ENCODE measurements at places on chromosomes 1 and 21.

GRCh38 chr1:177525176-177525575 is 354.4 kb downstream of the BRINP2 start:
- no peak for DNase-seq

- DNase-seq: no peak
Measured at GRCh38 chr1:243471026-243471685, 215.3 kb downstream of the SDCCAG8 start.

- no peak for DNase-seq
Measured at GRCh38 chr21:46205166-46205565, 20.9 kb upstream of the SPATC1L start.

DNA sequence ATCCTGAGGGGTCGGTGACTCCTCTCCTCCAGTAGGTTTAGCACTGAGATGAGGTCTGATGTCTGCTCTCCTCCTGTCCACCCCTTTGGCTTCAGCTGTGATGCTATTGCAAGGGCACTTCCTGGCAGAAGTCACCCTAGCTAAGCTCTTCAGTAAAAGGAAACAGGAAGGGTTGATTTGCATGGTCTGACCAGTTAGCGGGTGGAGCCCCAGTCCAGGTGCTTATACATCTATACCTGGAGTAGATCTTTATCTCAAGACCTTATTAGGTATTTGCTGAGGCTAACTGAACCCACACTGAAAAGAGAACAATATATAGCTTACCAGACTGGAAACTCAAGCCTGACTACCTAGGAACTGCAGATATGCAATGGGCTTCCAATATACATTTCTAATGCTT is 28.9 kb upstream of the NFASC start:
- DNase-seq: no peak

GRCh38 chr21:15063814-15064575 is 805 bp downstream of the NRIP1 start:
- DNase-seq: peak; percentile 61

- DNase-seq: peak; percentile 9
Measured at GRCh38 chr1:77282866-77283539, 1.2 kb downstream of the AK5 start.

- no peak for DNase-seq
Measured at GRCh38 chr1:245537992-245538391, 383.2 kb downstream of the KIF26B start.

DNA sequence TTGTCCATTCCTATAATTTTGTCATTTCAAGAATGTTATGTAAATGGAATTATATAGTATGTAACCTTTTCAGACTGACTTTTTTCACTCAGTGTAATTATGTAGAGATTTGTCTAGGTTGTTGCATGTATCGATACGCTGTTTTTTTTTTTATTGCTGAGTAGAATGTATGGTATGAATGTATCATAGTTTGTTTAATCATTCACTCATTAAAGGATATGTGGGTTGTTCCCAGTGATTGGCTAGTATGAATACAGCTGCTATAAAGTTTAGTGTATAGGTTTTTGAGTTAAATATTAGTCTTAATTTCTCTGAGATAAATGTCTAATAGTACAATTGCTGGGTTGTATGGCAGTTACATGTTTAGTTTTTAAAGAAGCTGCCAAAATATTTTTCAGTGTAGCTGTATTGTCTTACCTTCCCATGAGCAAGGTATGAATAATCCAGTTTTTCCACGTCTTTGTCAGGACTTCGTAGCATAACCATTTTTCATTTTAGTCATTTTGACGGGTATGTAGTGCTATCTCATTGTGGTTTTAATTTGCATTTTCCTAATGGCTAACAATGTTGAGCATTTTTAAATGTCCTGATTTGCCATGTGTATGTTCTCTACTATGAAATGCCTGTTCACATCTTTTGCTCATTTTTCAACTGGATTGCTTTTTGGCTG is 22.4 kb downstream of the CASQ2 start:
- DNase-seq: no peak

GRCh38 chr1:204240233-204240632 is 26.4 kb upstream of the GOLT1A start:
- no peak for DNase-seq

DNA sequence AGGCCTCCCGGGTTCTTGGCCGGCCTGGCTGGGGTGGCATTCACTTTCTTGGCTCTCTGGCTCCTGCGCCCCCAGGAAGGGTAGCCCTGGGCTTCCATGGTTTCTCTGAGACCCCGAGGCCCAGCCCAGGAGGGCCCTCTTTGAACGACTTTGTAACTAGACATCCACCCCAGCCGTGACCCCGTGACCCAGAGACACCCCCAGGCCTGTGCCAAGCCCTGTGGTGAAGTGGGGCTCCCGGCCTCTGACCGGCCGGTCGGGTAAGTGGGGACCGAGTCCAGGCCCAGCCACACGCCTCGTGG is 64.0 kb downstream of the COL18A1 start:
- no peak for DNase-seq

- peak; percentile 86 for DNase-seq
Measured at GRCh38 chr1:30779294-30780071, 21.9 kb upstream of the LAPTM5 start.

DNA sequence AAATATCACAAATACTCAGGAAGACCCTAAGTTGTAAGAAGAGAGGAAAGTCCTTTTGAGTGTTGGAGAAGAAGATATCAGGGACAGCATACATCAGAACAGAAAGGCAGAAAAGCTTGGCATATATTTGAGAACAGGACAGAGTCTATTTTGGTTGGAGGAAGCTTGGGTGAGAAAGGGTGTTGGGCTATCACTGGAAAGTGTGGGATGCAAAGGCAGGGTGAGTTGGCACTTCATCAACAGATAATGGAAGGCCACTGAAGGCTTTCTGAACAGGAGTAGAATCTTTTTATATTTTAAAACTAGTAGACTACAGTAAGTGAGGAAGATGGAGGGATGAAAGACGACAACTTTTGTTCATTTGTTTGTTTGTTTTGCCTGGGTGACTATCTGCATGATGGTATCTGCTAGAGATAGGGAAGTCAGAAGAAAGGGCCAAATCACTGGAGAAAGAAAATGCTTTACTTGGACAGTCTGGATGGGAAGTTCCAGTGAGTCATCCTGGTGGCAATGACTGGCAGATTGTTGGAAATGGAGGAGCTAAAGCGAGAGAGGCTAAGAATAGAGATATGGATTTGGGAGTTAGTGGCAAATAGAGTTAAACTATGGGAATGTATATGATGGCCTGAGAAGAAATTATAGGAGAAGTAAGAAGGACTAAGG is 33.7 kb upstream of the KCNA2 start:
- DNase-seq: no peak

GRCh38 chr1:62362926-62363325 is 43.7 kb upstream of the KANK4 start:
- no peak for DNase-seq

- no peak for DNase-seq
Measured at GRCh38 chr1:116115476-116116439, 4.6 kb downstream of the MAB21L3 start.

DNA sequence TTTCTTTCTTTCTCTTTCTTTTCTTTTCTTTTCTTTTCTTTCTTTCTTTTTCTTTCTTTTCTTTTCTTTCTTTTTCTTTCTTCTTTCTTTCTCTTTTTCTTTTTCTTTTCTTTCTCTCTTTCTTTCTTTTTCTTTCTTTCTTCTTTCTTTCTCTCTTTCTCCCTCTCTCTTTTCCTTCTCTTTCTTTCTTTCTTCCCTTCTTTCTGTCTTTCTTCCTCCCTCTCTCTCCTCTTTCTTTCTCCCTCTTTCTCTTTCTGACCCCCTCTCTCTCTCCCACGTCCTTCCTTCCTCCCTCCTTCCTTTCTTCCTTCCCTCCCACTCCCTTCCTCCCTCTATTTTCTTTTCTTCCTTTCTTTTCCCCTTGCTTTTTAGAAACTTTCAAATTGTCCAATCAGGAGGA is 333.6 kb downstream of the PAPPA2 start:
- no peak for DNase-seq

- DNase-seq: no peak
Measured at GRCh38 chr1:103250441-103250861, 142.1 kb upstream of the COL11A1 start.

- DNase-seq: no peak
Measured at GRCh38 chr1:226444901-226445300, 37.0 kb upstream of the PARP1 start.

DNA sequence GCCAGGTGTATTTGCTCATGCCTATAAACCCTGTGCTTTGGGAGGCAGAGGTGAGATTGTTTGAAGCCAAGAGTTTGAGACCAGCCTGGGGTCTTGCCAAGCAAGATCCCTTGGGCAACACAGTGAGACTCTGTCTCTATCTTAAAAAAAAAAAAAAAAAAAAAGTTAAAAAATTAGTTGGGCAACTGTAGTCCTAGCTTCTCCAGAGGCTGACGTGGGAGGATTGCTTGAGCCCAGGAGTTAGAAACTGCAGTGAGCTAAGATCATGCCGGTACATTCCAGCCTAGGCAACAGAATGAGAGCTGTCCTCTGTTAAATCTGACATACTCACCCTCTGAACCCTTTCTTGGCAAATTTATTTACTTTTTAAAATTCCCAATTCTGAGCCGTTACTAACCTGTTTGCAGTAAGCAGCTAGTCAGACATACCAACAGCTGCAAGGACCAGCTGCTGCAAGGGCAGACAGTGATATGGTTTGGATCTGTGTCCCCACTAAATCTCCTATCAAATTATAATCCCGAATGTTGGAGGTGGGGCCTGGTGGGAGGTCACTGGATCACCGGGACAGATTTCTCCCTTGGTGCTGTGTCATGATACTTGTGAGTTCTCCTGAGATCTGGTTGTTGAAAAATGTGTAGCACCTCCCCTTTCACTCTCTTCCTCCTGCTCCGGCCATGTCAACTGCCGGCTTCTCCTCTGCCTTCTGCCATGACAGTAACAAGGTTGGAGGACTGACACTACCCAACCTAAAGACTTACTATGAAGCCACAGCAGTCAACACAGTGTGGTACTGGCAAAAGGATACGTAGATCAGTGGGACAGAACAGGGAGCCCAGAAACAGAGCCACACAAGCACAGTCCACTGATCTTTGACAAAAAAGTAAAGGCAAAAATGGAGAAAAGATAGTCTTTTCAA is 10.6 kb downstream of the PARP1 start:
- DNase-seq: no peak

GRCh38 chr1:86339014-86339812 is 56.9 kb downstream of the ODF2L start:
- no peak for DNase-seq

GRCh38 chr1:166703726-166704462 is 135.4 kb upstream of the POGK start:
- no peak for DNase-seq

- peak; percentile 62 for DNase-seq
Measured at GRCh38 chr1:236608930-236609726, 4.8 kb upstream of the HEATR1 start.

GRCh38 chr1:78333502-78333901 is 157.3 kb upstream of the PTGFR start:
- DNase-seq: peak; percentile 29

- DNase-seq: no peak
Measured at GRCh38 chr1:175172503-175172902, 20.1 kb downstream of the KIAA0040 start.

GRCh38 chr1:70966018-70966638 is 81.5 kb downstream of the PTGER3 start:
- no peak for DNase-seq

DNA sequence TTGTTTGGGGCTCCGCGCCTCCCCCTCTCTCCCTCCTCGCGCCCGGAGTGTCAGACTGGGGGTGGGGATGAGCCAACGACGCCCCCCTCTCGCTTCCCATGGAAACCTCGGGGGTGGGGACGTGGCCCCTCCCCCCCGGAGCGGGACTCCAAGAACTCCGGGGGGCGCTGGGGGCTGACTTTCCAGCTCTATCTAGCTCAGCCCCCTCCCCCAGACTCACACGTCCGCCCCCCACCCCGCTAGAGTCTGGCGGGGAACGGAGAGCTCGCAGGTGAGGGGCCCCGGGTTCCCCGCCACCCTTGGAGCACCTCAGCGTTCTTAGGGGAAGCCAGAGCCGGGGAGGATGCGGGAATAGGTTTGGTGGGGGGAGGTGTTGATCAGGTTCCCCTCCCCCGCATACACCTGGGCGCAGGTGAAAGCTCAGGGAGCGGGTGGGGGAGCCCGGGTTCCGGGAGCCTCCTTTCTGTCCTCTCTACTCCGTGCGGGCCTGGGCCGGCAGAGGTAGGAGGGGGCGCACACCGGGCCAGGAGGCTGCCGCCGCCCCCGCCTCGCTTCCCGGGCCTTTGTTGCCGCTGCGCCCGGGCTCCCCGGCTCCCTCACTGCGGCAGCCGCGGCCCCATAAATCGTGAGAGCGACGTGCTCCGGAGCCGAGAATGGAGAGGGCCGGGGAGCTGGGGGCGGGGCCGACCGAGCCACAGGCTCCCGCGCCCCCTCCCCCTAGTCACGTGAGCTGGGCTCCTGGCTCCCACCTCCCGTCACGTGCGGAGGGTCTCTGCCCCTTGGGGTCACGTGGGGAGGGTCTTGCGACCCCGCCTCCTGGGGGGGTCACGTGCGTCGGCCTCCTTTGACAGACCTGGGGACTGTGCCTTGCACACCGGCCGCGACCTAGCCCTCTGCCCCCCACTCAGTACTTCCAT is 1.9 kb downstream of the EFNA3 start:
- no peak for DNase-seq

DNA sequence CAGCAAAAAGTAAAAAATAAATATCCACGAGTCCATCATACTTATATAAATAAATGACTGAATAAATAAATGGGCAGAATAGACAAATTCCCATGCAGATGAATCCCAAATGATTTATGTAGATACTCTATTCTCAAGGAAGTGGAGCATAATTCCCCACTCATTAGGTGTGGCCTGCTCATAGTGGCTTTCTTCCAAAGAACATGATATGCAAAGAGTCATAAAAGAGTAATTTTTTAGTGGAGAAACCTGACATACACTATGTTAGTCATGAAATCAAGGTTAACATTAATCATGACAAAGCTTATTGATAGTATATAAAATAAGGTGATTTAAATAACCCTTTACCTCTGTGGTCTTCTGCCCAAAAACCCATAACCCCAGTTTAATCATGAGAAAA is 298.9 kb downstream of the DPYD start:
- DNase-seq: no peak

GRCh38 chr1:154483941-154484803 is 17.8 kb upstream of the TDRD10 start:
- peak; percentile 84 for DNase-seq

- DNase-seq: no peak
Measured at GRCh38 chr1:207268753-207269511, 52.5 kb upstream of the CD55 start.
